ENCODE measurements at places on chromosomes 3 and 15. TPM values are rescaled to one million over a fixed set of nuclear protein-coding genes. Genes with fewer than 3 reads are reported as not detected.
A peak's percentile ranks its signal among the peaks of the same experiment; 100 is the strongest.

MUC4 gene
- not detected for total RNA-seq

C3orf80 gene
- 0.86 TPM for total RNA-seq

CPNE9 gene
- not detected for total RNA-seq

PEX11A gene
- 3.9 TPM for total RNA-seq

MYEF2 gene
- total RNA-seq: 6.9 TPM

DNA sequence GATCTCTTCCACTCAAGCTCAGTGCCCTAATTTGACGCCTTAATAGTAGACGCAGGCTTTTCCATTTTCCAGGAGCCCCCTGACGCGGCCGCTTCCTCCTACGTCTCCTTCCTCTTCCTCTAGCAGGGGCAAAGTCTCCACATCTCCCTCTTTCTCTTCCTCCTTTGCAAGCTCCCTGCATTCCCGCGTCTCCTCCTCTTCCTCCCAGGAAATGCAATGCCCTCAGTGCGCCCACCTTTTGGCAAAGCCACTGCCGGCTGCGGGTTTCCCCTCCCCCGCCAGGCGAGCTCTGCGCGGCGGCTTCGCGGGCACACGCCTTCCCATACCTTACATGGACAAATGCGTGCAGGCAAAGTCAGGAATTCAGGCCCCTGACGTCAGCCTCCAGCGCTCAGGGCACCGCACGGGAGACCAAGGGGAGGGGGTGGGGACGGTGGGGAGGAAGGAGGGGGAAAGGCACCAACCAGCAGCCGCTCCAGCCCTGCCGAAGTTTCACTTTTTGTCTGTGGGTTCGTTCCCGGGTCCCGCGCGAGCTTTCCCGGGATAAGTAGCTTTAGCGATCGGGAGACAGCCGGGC is 432 bp upstream of the LPP start:
- DNase-seq: peak; percentile 96

GRCh38 chr3:147886879-147887278 is 477.7 kb downstream of the ZIC1 start:
- DNase-seq: no peak

DNA sequence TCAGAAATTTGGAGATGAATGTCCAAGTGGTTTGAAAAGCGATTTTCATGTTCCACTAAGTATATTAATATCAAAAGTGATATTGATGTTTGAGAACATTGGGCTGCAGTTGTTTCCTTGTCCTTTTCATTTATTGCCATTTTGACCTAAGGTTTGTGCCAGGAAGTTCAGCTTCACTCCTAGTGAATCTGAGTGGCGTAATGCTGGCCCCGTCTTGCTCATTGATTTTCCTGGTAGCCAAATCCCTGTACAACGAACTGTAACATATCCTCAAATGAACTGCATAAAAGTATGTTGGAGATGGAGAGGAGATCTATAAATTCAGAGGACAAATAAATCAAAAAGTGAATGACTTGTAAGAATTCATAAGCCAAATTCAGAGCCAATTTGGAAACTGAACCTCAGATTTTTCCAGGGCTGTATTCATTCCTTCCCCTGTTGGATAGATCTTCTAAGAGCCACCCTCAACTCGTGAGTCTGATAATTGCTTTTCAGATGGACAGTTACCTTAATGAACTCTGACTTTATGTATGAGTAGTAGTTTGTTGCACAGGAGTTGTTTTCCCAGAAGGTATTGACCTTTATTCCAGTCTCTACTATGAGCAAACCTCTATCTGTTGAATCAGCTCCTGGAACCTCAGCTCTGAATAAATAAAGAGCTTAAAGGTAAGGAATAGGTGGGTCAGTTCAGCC is 72.8 kb downstream of the ITPR1 start:
- DNase-seq: no peak

DNA sequence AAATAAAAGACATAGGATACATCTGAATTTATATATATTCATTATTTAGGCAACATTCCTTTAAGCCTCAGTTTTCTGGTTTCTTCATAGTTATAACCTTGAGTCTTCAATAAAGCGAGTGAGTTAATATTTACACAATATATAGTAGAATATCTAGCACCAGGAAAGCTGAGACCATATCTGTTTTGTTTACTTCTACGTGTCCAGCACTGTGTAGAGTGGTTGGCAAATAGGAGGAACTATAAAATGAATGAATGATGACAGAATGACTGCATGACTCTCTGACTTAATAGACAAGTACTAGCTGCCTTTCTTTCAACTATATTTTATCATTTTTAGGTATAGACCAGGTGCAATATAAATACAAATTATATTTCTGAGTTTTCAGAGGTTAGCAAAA is 197.8 kb upstream of the RBMS3 start:
- no peak for DNase-seq

- DNase-seq: no peak
Observed at GRCh38 chr3:55309336-55309735, 177.8 kb downstream of the WNT5A start.

DNA sequence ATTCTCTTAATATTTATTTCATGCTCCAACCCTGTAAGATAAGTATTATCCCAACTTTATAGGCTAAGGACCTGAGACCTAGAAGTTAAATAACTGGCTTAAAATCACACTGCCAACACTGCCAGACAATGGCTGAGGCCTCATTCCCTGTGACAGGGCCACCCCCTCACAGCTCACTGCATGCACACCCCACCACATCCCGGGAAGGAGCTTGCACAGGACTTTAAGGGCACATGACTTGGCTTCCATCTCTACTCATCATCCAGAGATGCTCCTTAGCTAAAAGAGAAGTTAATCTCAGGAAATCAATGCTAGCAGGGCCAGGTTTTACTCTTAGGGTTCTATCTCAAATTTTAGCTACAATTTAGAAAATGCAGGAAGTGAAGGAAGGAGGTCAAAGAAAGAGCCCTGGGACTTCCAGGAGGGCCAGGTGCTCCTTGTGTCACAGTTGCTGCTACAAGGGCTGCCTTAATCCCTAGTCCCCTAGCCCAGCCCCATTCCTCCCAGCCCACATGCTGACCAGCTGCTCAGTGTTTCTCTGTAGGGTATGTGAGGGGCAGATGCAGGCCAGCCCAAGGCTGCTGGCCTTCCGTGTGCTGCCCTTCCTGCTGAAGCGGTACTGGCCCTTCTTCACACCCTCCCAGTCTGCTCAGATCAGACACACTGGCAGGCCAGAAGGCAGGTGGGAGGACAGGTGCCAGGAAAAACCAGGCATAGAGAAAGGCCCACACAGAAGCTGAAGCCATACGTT is 53.5 kb downstream of the WWTR1 start:
- DNase-seq: no peak

GRCh38 chr15:73930371-73930770 is 4.1 kb downstream of the LOXL1 start:
- peak; percentile 69 for DNase-seq

Measured in fibroblast of villous mesenchyme (primary cell).